ENCODE measurements at places on chromosomes 6 and 20.

DNA sequence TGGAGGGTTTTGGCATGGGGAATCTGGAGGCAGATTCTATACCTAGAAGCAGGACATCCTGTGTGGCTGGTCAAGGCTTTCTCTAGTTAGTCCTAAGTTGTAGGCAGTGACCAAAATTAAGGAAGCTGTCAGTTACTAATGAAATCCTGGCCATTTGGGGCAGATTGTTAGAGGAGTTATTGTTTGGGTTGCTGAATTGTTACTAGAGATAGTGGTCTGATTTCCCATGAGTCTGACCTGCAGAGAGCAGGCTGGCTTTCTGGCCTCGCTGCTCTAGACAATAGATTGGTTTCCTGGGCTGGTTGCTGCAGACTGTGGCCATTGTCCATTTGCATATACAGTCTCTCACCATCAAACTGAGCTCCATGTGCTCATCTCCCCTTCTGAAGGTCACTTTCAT, 205.0 kb upstream of the SASH1 start:
- no peak for DNase-seq

GRCh38 chr6:48825501-48826151, 637.4 kb downstream of the MMUT start:
- no peak for DNase-seq

DNA sequence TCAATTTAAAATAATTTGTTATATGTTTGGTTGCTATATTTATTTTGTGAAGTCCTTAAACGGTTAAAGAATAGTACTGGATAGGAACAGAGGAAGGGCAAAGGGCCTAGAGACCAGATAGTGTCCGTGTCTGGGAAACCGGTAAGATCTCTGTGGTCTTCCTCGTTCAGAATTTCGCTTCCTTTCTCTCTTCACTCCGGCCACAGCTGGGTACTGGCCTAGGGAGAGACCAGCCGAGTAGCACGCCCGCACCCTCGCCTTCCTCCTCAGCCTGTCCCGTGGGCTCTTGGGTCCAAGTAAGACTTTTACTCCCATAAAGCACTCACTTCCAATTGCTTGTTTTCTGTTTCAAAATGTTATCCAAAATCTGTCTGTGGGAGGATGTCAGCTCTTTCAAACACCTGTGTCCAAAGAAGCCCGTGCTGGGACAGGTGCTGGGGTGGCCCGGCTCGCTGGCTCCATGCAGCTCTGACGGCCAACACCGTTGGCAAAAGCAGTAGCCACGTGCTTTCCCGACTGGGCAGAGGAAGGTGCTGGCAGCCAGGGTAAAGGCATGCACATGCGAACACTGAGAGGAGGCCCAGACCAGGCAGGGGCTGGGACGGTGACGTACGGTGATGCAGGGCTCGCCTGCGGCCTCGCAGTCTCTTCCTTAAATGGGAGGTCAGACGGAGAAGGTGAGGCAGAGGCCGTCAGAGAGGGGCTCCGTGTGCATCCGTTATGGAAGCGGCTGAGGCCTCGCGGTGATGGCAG, 112.2 kb downstream of the IRF4 start:
- DNase-seq = no peak

DNA sequence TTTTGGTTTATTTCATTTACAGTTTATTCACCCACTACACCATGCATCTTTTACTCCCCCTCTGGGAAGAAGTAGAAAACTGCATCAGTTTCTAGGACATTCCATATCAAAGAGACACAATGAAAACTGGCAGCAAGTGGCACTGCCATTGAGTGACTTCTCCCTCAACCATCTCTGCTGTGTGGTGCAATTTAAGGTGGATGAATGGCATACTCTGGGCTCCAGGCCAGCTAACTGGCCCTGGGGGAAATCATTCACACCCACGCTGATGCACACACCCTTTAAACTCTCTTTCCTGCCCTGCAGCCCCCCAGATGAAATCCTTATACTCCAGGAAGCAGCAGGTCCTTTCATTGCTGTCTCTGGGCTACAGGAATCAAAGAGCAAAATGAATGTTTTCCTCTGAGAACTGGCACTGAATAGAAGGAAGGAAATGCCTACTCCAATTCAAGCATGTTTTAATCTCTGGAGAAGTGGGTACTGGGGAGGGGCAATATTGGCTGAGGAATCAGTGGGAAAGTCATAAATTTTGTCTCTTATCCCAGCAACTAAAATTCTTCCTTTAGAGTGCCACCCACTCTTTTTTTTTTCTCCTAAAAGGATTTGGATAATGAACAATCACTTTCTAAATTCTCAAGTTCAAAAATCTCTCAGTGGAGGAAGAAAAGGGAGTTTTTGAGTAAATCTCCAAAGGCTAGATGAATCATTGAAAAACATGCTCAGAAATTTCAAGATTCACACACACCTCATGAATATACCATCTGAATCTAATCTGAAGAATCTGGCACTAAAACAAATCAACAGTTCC, 16.9 kb upstream of the RFPL4B start:
- peak; percentile 51 for DNase-seq

DNA sequence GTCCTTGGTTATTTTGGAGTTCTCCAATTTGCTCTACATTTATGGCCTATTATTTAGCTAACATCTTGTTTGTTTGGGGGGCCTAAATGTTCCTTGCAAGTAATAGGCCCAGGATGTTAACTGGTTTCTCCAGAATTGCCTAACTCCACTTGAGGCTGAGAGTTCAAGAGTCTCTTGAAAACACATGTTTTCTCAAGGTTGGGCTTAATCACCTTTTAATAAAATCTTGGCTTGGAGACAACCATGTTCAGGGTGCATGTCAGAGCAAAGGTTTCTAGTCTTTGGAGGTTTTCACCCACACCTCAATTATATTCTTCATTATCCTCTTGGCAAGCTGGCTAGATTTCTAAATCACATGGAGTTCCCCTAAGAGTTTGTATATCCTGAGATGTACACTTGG, 54.2 kb downstream of the KLHL31 start:
- DNase-seq = no peak
